Kidney tubule cell (primary cell): ENCODE measurements at places on chromosomes 2 and 18.

GRCh38 chr2:58651930-58652329, 410.8 kb upstream of the FANCL start:
- DNase-seq, result no peak

DNA sequence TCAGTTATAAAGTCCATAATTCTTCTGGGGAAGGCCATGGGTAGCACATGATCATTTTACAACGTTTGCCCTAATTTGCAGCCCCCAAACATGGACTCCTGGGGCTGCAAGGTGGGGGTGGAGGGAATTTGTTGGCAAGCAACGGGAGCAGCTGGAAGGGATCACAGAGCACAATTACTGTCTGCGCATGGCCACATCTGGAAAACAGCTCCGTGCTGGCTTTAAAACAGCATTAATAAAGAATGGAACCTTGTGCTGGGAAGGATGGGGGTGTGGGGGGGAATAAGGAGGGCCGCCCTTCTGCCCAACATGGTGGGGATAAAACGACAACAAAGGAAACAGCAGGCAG, 60.9 kb upstream of the SLC14A2 start:
- DNase-seq, result no peak

- peak; percentile 78 for DNase-seq
Observed at GRCh38 chr2:240557808-240558207, at the start of gene ANKMY1. Gene ANKMY1, minus strand, starts transcription at chr2:240557988. Its CDS starts 653 bp downstream, at chr2:240557335.

GRCh38 chr2:237184192-237184918, 98.7 kb downstream of the COPS8 start:
- peak; percentile 15 for DNase-seq

- no peak for DNase-seq
Observed at GRCh38 chr18:56380685-56381084, 257.7 kb downstream of the TXNL1 start.

DNA sequence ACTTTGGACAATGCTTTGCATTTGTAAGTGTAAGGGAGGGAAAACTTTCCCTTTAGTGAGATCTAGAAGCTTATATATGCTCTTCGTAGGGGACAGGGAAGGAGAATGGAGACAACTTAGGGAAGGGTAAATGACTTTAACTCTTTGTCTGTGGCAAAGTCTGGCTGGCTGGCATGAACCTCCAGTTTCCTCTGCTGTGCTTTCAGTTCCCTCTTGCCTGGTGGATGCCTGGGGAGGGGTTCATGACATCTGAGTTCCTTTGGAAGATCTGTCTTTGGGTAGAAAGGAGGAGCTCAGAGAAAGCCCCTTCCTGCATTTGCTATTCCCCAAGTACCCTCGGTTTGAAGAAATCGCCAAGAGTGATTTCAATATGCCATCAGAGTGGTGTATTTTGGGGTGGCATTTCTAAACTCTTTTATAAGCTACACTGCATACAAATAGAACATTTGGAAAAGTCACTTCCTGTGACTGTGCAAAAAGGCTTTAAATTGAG, 143.6 kb downstream of the VAPA start:
- no peak for DNase-seq

DNA sequence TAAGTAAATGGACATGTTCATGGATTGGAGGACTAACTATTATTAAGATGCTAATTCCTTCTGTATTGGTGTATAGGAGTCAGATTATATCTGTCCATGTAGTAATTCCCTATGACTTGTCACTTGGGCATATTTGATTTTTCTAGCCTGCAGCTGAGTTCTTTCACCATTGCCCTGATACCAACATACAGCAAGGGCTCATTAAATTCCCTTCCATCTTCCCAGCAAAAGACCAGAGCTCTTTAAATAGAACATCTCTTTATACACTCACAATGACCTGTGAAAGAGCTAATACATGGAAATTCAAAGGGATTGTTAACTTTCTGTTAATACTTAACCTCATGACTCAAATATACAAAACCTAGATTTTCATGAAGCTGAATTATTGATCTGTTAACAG, 492.3 kb upstream of the VRK2 start:
- peak; percentile 6 for DNase-seq

GRCh38 chr2:186535861-186536260, 49.8 kb downstream of the ZC3H15 start:
- no peak for DNase-seq

- DNase-seq, result peak; percentile 81
Observed at GRCh38 chr2:203814661-203815540, 52.7 kb upstream of the CTLA4 start.

DNA sequence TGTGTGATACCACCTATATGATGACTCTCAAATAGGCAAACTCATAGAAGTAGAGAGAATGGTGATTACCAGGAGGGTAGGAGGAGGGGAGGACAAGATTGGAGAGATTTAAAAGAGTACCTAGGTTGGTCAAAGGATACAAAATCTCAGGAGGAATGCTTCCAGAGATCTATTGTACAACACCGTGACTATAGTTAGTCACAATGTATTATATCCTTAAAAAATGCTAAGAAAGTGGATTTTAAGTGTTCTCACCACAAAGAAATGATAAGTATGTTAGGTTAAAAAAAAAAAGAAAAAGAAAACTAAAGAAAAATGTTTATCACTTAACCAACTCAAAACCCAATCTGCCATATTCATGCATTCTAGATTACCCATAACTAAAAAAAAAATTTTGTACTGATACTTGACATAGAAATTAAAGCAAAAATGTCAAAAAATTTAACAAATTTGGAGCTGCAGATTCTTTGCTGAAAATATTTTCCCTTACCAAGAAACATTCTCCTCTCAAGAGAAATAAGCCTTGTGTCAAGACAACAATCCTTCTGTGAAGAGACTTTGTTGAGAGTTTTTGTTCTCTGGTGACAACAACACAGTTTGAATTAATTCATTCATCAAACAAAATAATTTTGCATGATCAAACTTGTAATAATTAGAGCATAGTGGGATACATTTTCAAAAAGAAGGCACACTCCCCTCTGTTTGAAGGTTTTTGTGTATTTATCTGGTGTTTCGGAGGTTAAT, 213.1 kb downstream of the DNER start:
- no peak for DNase-seq

GRCh38 chr2:129872446-129872845, 107.0 kb upstream of the RAB6C start:
- peak; percentile 32 for DNase-seq

DNA sequence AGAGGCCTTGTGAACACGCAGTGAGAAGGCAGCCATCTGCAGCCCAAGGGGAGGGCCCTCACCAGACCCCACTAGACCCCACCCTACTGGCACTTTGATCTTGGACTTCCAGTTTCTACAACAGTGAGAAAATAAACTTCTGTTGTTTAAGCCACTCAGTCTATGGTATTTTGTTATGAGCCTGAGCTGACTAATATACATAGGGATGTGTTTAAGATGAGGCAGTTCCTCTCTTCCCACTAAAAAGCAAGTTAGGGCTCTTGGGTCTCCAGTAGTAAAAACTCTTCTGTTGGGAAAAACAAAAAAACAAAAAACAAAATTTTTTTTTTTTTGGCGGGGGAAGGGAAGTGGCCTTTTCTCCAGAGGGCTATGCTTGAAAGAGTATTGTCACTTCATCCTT, 233.2 kb upstream of the SMAD7 start:
- DNase-seq, result no peak

DNA sequence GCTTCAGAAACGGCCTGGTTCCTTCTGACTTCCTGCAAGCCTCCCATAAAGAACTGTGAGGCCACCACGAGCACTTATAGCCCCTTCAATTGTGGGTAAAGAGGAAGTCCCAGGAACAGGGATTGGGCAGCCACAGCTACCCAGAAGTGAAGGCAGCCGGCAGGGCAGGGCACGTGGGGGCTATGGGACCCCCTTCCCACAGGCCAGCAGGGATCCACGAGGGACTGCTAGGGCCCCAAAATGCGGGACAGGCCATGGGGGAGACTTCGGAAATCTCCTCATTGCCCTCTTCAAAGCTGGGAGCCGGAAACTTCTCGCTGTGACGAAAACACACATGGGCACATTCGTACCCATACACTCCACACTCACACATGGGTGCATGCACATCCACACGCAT, 196.1 kb upstream of the SALL3 start:
- DNase-seq, result no peak

DNA sequence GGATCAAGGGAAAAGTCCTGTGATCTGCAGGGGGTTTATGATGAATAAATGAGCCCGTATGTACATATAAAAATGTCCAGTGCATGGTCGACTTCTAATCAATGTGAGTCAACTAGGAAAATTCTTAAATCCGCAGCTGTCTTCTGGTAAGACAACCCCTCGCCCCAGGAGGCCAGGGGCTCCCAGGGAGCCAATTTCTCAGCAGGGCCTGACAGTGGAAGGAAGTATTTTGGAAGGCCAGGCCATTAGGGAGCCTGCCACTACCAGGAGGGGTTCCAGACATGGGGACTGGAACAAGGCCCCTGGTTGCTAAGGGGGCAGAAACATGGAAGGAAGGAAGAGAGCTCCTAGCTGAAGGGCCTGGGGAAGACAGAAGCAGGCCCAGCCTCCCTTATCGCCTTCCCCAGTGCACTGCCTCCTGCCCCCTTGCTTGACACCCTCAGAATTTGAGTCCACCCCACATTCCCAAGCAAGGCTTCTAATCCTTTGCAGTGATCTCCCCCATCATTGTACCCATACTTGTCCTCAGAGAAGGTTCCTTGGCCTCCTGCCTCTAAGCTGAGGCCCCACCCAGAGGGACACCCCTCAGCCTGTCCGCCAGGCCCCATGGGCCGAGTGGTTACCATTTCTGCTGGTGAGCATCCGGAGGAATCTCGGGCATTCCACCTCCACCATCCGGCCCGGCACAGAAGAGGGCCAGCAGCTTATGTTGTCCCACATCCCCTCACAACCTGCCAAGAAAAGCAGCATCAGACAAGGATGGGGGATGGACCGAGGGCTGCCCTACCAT, 45.9 kb downstream of the SCTR start:
- no peak for DNase-seq

GRCh38 chr2:2830576-2830975, 499.5 kb upstream of the MYT1L start:
- no peak for DNase-seq

- DNase-seq, result peak; percentile 8
Observed at GRCh38 chr2:171878481-171878993, 15.5 kb downstream of the SLC25A12 start.

GRCh38 chr2:145593991-145594614, 1074.2 kb upstream of the ZEB2 start:
- DNase-seq, result peak; percentile 79

- DNase-seq, result no peak
Observed at GRCh38 chr2:98026927-98027522, 31.3 kb upstream of the TMEM131 start.
